ENCODE measurements at places on chromosomes 7 and 10.

DNA sequence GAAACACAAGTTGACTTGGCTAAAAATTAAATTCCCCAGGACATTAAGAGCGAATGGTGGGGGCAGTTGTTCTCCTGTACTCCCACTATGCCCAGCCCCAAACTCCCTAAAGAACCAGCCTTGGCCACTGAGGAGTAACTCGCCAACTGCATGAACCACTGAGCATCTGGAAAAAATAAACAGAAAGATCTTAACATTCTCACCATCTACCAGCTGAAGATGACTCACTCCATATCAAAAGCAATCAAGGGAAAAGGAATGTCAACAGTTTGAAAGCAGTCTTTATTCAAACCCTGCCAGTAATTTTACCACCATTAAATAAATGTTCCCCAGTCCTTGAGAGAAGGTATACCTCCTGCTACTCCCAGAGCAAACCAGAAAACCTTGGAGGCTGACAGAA lies 45.4 kb downstream of the CTTNBP2 start:
- no peak for DNase-seq
- no peaks in the 10 kb centered on the region for H3K27me3 ChIP-seq
- H3K36me3 ChIP-seq, result no peaks in the 10 kb centered on the region

DNA sequence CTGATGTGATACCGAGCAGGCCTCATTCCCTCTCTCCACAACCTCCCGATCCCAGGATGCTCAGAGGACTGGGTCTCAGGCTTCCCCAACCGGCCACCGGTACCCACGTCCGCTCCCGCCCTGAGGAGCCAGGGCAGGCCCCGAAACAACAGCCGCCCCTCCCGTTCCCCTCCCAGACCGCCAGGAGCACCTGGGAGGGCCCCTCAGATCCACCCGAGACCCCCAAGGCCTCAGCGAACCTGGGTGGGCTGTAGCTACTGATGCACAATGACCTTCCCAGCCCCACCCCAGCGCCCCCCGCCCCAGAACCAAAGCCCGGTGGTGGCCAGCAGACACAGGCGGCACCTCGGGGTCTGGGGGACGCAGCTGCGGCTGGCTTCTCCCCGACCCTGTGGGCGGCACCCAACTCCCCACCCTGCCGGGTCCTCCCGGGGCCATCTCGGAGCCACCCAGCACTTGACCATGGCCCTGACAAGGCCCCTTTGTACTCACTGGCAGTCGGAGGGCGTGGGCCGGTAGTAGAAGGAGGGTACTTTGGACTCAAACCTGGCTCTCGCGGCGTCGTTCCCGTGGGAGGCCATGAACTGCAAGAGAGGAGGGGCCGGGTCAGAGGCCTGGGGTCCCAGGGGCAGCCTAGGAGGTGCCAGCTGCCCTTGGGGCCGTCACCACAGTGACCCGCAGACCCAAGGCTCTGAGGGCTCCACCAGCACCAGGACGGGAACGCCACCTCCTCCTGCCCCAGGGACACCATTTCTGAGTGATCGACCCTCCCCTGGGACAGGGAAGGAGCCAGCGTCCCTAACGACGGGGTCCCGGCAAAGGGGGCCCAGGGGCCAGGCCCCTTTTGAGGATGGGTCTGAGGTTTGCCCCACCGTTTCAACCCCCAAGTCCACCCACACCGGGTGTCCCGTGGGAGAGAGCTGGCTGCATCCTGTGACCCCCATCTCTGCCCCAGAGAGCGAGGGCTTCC lies 28.1 kb downstream of the ADAP1 start:
- H3K4me3 ChIP-seq, result no peak overlapping the region
- peaks cover 57% of the 10 kb centered on the region for H3K4me1 ChIP-seq
- H3K27me3 ChIP-seq, result no peaks in the 10 kb centered on the region
- H3K36me3 ChIP-seq, result peaks cover 2% of the 10 kb centered on the region

DNA sequence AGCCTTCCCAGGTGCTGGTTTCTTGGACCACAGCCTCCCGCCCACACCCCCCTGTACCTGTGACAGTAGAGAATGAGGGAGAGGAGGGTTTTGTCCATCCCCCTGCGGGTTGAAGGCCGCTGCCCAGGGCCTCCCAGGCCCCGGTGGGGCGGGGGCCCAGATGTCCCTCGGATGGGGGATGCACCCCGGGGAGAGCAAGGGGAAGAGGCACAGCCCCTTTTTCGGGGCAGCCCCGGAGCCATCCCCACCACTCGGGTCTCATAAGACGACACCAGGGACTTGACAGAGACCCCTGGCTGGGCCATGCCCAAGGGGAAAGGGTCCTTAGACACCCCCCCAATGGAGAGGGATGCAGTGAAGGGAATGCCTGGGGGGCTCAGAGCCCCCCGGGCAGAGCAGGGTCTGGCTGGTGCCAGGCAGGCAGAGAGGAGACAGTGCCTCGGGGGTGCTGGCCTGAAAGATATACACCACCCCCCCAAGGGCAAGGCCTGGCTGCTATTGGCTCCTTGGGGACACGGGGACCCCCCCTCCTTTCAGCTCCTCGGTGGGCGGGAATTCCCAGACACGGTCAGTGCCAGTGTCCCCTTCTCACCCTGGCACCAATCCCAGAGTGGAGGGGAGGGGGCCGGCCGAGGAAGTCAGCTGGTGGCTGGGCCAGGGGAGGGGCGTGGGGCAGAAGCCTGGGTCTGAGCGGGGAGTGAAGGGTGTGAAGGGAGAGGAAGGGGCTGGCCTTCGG lies 3.7 kb upstream of the SPACDR start:
- no peak overlapping the region for H3K4me3 ChIP-seq
- peaks cover 8% of the 10 kb centered on the region for H3K4me1 ChIP-seq
- no peak for DNase-seq
- H3K27me3 ChIP-seq, result no peaks in the 10 kb centered on the region
- no peak overlapping the region for H3K27ac ChIP-seq

DNA sequence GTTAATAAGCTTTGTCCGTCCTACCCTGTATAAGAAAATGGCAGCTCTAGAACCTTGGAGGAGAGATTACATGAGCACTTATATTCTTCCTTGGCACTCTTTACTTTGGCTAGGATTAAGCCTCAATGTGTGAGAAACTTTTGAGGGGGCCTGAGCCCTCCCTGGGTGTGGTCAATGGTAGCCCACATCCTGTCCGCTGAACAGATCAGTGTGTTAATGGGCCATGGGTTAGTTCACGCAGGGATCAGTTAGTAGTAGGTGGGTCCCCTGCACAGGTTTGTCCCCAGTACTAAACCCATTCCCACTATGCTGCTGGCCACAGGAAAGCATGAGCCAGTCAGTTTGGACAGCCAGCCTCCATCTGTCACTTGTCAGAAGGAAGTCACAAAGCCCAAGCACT lies 20.2 kb upstream of the IKZF1 start:
- H3K27me3 ChIP-seq, result no peaks in the 10 kb centered on the region
- H3K36me3 ChIP-seq, result peaks cover 3% of the 10 kb centered on the region
- H3K27ac ChIP-seq, result no peak overlapping the region
- H3K4me1 ChIP-seq, result peaks cover 69% of the 10 kb centered on the region
- no peak for DNase-seq

DNA sequence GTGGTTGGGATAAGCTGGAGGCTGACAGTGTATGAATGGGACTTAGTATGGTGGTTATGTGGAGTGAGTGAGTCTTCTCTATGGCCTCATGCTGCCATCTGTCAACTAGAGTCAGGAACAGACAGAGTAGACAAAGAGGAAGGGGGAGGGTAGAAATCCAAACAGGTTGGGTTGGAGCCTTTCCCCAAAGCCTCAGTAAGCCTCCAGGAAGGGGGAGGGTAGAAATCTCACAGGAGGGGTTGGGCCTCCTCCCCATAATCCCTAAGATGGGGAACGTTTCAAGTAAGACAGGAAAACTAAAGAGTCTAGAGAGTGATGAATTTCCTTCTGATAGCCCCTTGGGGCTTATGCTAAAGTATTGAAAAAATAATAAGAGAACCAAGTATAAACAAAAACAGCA lies 2.0 kb upstream of the AKR1B15 start:
- H3K27me3 ChIP-seq, result peaks cover 19% of the 10 kb centered on the region
- no peak for DNase-seq
- no peak overlapping the region for H3K4me3 ChIP-seq
- peaks cover 13% of the 10 kb centered on the region for H3K4me1 ChIP-seq
- H3K27ac ChIP-seq, result no peak overlapping the region

- DNase-seq, result no peak
- no peaks in the 10 kb centered on the region for H3K27me3 ChIP-seq
- no peak overlapping the region for H3K4me3 ChIP-seq
- H3K4me1 ChIP-seq, result no peaks in the 10 kb centered on the region
- H3K27ac ChIP-seq, result no peak overlapping the region
These were observed 53.6 kb downstream of the AGMO start for GRCh38 chr7:15508258-15508657.

- no peak overlapping the region for H3K27ac ChIP-seq
- no peak for DNase-seq
- H3K36me3 ChIP-seq, result no peaks in the 10 kb centered on the region
- no peaks in the 10 kb centered on the region for H3K4me1 ChIP-seq
These were observed 53.0 kb downstream of the ASNS start for GRCh38 chr7:97819161-97819560.

GRCh38 chr7:34282271-34282670 lies 375.7 kb upstream of the NPSR1 start:
- no peaks in the 10 kb centered on the region for H3K27me3 ChIP-seq
- no peak overlapping the region for H3K4me3 ChIP-seq
- H3K36me3 ChIP-seq, result no peaks in the 10 kb centered on the region
- no peak for DNase-seq

GRCh38 chr10:130775311-130775710 lies 536.2 kb downstream of the TCERG1L start:
- no peak overlapping the region for H3K27ac ChIP-seq
- no peaks in the 10 kb centered on the region for H3K4me1 ChIP-seq
- H3K36me3 ChIP-seq, result no peaks in the 10 kb centered on the region

GRCh38 chr10:84603971-84604370 lies 275.6 kb downstream of the CCSER2 start:
- H3K4me1 ChIP-seq, result no peaks in the 10 kb centered on the region
- H3K27me3 ChIP-seq, result peaks cover 29% of the 10 kb centered on the region
- H3K4me3 ChIP-seq, result no peak overlapping the region
- no peak for DNase-seq

GRCh38 chr7:46478046-46478445 lies 557.0 kb upstream of the IGFBP3 start:
- H3K27ac ChIP-seq, result no peak overlapping the region
- no peaks in the 10 kb centered on the region for H3K36me3 ChIP-seq
- H3K4me3 ChIP-seq, result no peak overlapping the region
- no peaks in the 10 kb centered on the region for H3K27me3 ChIP-seq

DNA sequence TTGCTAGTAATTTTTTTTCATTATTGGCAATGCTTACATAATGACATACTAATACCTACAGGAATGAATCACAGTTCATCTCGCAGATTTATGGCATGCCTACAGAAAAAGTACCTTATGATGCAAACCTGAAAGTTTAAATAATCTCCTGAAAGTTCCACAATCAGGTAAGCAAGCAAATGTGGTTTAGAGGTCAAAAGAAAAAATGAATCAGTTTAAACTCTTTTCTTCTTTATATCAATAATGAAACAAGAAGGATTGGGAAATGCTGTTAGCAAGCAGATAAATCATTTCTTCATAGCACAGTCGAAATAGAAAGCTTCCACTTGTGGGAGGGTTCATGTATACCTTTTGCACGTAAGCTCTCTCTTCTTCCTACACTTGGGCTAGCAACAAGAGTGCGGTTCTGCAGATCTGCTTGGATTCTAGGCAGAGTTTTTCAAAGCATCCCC lies 53.7 kb upstream of the MTPN start:
- H3K27me3 ChIP-seq, result peaks cover 8% of the 10 kb centered on the region
- peaks cover 64% of the 10 kb centered on the region for H3K4me1 ChIP-seq
- H3K4me3 ChIP-seq, result peak overlapping the region; percentile 71
- peaks cover 2% of the 10 kb centered on the region for H3K36me3 ChIP-seq
- peak overlapping the region; percentile 79 for H3K27ac ChIP-seq

DNA sequence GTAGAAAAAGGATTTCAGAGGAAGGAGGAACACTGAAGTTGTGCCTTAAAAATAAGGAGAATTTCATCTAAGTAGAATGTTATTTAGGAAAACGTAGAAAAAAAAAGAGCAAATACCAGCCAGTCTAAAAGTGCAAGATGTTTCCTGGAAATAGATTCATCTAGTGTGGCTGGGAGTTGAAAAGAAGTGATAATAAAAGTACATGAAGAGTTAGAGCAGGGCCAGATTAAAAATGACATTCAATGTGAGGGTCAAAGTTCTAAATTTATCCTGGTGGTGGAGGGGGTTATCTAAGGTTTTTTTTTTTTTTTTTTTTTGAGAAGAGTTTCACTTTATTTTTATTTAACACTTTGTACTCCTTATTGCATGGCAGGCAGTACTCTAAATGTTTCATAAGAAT lies 289.3 kb downstream of the MDFIC start:
- H3K27ac ChIP-seq, result no peak overlapping the region
- peaks cover 6% of the 10 kb centered on the region for H3K36me3 ChIP-seq
- no peak for DNase-seq

DNA sequence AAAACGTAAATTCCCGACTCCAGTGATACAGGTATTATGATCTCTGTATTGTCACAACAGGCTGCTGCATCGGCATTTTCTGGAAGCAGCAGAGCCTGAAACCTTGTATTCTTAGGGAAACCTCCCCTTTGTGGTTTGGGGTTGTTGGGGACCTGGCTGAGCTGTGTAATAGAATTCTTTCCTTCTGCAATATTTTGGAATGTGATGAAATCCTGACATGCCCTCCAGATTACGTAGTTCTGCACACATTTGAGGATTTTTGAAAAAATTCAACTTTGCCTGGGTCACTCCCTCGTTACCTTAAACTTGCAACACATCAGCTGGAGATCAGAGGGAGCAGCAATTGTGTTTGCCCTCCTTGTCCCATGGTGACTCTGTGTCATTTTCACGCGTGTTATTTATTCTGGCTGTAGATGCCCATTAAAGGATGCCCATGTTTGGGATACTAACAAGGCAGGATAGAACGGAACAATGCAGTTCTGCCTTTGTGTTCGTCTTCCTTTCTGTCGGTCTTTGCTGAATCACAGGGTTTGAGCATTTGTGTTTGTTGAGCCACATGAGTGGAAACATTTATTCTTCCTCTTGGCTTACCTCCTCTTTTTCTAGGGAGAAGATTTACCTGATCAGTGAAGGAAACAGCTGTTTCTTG lies 181.7 kb downstream of the TCF7L2 start:
- peaks cover 22% of the 10 kb centered on the region for H3K27me3 ChIP-seq
- H3K4me3 ChIP-seq, result no peak overlapping the region
- H3K4me1 ChIP-seq, result no peaks in the 10 kb centered on the region
- DNase-seq, result no peak
- no peak overlapping the region for H3K27ac ChIP-seq
- no peaks in the 10 kb centered on the region for H3K36me3 ChIP-seq

- no peak overlapping the region for H3K27ac ChIP-seq
- no peaks in the 10 kb centered on the region for H3K27me3 ChIP-seq
- H3K4me3 ChIP-seq, result no peak overlapping the region
- H3K36me3 ChIP-seq, result no peaks in the 10 kb centered on the region
These were observed 15.5 kb downstream of the SHTN1 start for GRCh38 chr10:116989439-116989838.

- DNase-seq, result no peak
- H3K27me3 ChIP-seq, result no peaks in the 10 kb centered on the region
- H3K27ac ChIP-seq, result no peak overlapping the region
- H3K4me3 ChIP-seq, result no peak overlapping the region
These were observed 26.5 kb upstream of the GSAP start for GRCh38 chr7:77442636-77443035.

DNA sequence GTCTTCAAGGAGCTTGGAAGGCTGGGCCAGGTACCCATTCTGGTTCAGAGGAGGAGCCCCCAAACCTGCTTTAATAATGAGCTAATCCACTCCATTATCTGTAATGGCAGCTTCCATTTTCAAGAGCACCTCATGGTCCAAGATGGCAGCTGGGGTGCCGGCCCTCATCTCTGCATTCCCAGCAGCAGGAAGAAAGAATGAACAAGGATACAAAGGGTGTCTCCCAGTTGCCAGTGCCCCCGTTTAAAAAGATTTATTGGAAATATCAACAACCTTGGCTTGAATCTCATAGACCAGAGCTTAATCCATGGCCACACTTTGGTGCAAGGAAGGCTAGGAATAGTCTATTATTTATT lies 8.5 kb downstream of the LAT2 start:
- no peak overlapping the region for H3K27ac ChIP-seq
- H3K27me3 ChIP-seq, result no peaks in the 10 kb centered on the region
- H3K4me3 ChIP-seq, result no peak overlapping the region
- DNase-seq, result no peak
- H3K36me3 ChIP-seq, result no peaks in the 10 kb centered on the region
